ENCODE measurements at places on chromosomes 7 and 10.

GRCh38 chr10:52314822-52315552, 906 bp downstream of the DKK1 start:
- no peak for DNase-seq

DNA sequence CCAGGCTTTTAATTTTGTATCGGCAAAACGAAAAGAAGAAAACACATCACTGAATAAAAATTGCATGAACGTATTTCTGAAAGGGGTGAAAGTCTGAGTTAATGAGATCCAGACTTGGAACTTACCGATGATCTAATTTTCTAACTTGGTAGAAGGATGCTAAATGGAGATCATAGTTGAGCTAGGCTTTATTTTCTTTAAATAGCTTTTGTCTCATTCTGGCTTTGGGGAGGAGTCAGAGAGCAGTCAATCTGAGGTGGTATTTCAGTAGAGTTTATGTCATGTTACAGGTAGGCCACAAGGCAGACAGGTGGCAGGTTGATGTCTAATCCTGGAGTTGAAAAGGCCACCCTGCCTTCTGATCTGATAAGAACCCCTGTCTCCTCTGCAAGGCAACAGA, 161.9 kb downstream of the KIAA1217 start:
- no peak for DNase-seq

GRCh38 chr7:28771906-28772622, 186.1 kb downstream of the TRIL start:
- DNase-seq: no peak

GRCh38 chr7:150516956-150517745, 2.5 kb downstream of the GIMAP7 start:
- DNase-seq: no peak

DNA sequence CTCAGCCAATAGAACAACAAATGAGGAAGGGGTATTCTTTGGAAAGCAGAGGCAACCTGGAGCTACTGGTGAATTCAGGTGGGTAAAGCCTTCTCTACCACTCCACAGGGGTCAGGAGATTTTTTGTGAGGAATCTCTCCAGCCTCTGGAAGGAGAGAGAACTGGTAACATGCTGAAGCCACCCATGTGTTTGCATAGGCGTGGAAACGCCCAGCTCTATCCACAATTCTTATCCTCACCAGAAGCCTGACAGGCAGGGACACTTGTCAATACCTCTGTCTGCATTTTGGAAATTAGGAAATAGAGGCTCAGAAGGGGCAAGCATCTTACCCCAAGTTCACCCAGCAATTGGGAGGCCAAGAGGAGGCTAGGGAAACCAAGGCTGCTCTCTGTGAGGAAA, 133.7 kb downstream of the FGFR2 start:
- no peak for DNase-seq

DNA sequence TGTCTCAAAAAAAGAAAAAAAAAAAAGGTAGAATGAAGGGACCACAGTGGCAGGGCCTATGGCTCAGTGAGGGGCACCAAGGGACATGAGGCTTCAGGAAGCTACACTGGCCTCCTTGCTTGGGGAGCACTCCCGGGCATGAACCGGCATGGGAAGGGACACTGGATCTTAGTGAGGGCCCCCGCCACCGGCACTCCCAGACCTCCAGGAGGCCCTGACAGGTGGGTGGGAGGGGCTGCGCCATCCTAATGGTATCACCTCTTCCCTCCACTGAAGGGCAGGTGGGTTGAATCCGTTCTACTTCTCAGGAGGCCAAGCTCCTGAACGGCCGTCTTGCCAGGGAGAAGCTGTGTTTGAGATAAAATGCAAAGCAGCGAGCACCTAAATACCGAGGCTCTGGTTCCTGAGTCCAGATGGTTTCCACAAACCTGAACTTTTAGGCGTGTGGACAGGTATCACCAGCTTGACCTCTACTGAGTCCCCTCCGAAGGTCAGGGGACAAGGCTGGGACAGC, 69.8 kb downstream of the C10orf143 start:
- DNase-seq: no peak

DNA sequence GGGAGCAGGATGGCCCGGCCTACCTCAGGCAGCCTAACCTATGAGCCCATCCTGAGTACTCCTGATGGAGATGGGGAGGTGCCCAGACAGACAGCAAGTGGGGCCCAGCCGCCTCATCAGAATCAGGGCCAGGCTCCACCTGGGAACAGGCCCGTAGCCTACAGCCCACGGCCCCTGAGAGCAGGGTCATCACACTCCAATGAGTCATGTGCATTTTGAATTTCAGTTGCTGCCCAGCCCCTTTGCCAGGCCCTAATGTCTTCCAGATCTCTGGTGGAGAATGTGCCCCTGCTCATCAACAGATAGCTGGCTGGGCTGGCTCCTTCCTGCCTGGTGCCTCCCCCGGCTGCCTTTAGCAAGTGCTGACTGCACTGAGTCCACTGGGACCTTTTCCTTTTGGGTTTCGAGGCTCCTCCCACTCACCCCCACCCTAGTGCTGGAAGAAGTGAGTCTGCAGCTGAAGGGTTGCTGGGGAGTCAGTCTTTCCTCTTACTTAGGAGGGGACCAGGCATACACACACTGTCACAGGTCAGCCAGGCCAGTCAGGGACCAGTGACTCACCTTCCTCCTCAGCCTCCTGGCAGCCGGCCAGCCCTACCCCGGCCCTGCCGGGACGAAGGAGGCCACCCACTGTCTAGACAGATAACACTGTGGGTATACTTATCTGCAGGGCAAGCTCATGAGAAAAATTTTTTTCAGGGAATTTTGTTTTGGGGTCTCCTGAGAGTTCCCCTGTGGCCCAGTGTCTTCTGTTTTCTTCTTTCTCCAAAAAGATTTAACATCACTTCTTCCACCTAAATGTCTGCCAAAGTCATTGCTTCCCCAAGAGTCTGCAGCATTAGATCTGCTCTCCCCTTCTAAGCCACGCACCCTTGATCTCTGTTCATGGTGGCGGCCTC, 9.1 kb upstream of the ASIC3 start:
- peak; percentile 88 for DNase-seq

All from stimulated activated CD4-positive, alpha-beta T cell treated with anti-CD3 and anti-CD28 coated beads, Interleukin-1b, Interleukin-23, amount 100 ng/mL, for 48 hours (primary cell).